ENCODE measurements at places on chromosomes 4 and X. TPM values are rescaled to one million over a fixed set of nuclear protein-coding genes. Genes with fewer than 3 reads are reported as not detected.

DNA sequence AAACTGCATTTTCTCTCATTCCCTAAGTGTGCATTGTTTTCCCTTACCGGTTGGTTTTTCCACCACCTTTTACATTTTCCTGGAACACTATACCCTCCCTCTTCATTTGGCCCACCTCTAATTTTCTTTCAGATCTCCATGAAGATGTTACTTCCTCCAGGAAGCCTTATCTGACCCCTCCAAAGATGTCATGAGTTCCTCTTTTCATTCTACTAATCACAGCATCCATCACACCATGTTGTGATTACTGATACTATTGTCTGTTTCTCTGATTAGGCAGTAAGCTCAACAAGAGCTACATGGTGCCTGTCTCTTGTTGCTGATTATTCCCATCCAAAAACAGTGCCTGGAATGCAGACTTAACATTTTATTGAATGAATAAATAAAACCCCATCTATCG, 2.9 kb upstream of the AFP start:
- no peaks in the 10 kb centered on the region for H3K27me3 ChIP-seq
- H3K4me3 ChIP-seq, result no peak overlapping the region
- no peaks in the 10 kb centered on the region for H3K36me3 ChIP-seq
- no peaks in the 10 kb centered on the region for H3K4me1 ChIP-seq

PRDM5 gene
- total RNA-seq, result 0.85 TPM

- H3K27ac ChIP-seq, result no peak overlapping the region
- peak; percentile 46 for DNase-seq
- H3K4me1 ChIP-seq, result peaks cover 7% of the 10 kb centered on the region
- H3K27me3 ChIP-seq, result no peaks in the 10 kb centered on the region
These were observed 373.4 kb downstream of the PDGFC start for GRCh38 chr4:156598138-156598681.

DNA sequence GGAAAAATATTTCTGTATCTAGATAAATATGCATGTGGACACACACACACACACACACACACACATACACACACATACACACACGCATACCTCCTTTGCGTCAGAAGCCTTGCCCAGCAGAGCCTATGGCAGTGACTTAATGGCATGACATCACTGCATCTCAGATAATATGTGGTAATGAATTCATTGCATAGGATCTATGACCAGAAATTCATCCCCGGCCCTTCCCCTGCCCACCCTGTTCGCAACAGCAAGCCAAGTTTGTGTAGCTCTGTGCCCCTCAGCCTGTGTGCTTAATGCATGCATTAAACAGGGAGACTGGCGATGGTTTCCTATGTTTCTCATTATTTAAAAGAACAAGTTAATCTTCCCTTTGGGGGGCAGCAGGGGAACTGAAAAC, 120.7 kb downstream of the NKX6-1 start:
- H3K27ac ChIP-seq, result no peak overlapping the region
- no peak for DNase-seq
- no peak overlapping the region for H3K4me3 ChIP-seq
- H3K36me3 ChIP-seq, result no peaks in the 10 kb centered on the region
- no peaks in the 10 kb centered on the region for H3K27me3 ChIP-seq

DNA sequence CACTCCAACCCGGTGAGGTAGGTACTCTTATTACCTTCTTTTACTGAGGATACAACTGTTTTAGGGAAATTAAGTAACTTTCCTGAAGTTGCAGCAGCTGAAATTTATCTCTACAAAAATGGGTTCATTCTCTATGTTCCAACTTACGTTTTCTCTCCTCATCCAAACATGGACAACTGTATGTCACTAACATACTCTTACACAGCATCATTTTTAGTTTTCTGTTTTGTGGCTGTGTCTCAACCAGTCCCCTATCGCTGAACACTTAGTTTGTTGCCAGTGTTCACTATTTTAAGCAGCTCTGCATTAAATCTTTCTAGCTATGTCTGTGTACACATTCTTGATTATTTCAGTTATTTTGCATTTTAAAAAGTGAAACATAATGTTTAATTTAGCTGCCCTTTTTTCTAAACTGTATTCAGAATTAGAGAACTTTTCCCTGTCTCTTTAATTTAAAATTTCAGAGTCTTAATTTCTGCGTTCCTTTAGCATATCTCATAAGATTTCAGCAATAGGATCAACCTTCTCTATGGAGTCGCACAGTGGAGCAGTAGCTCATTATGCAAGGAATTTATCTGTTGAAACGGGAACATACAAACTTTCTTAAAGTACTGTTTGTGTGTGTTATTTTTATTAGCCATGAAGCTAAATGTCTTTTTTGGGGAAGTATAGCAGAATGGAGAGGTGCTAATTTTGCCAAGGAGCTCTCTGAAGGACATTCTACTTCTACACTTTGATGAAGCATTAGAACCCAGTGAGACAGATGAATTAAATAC, 3.8 kb downstream of the SGMS2 start:
- no peak overlapping the region for H3K27ac ChIP-seq
- H3K27me3 ChIP-seq, result no peaks in the 10 kb centered on the region
- no peaks in the 10 kb centered on the region for H3K36me3 ChIP-seq
- H3K4me3 ChIP-seq, result no peak overlapping the region

- no peaks in the 10 kb centered on the region for H3K27me3 ChIP-seq
- peaks cover 10% of the 10 kb centered on the region for H3K4me1 ChIP-seq
- DNase-seq, result no peak
- H3K4me3 ChIP-seq, result no peak overlapping the region
- H3K36me3 ChIP-seq, result 0 out of 2 replicates have a peak, but pooled peaks cover under 1% of the 10 kb centered on the region
These were observed 111.1 kb downstream of the SH3RF1 start for GRCh38 chr4:169159624-169160171.

GRCh38 chrX:107117993-107118321, 665 bp downstream of the RBM41 start:
- no peak overlapping the region for H3K27ac ChIP-seq
- H3K4me1 ChIP-seq, result peaks cover 18% of the 10 kb centered on the region
- DNase-seq, result no peak
- H3K27me3 ChIP-seq, result no peaks in the 10 kb centered on the region
- peak overlapping the region; percentile 84 for H3K4me3 ChIP-seq

DNA sequence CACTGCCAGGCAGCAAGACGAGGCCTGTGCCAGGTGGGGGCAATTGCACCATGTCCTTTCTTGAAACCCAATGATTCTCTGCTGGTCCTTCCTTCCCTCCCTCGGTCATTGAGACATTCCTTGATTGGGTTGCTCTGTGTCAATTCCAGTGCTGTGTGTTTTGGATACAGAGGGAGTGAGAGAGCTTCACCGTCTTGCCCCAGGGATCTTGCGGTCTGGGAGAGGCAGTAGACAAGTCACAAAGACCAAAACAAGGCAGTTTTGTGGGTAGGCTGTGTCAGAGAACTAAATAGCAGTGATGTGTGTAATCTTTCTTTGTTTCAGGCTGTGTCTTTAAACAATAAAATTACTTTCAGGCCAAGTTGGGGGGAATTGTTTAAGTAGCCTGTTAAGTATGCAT, 38.8 kb upstream of the TADA2B start:
- no peaks in the 10 kb centered on the region for H3K27me3 ChIP-seq
- H3K4me3 ChIP-seq, result no peak overlapping the region
- no peak for DNase-seq
- 0 out of 2 replicates have a peak, but pooled peaks cover 4% of the 10 kb centered on the region for H3K36me3 ChIP-seq
- peaks cover 9% of the 10 kb centered on the region for H3K4me1 ChIP-seq

DNA sequence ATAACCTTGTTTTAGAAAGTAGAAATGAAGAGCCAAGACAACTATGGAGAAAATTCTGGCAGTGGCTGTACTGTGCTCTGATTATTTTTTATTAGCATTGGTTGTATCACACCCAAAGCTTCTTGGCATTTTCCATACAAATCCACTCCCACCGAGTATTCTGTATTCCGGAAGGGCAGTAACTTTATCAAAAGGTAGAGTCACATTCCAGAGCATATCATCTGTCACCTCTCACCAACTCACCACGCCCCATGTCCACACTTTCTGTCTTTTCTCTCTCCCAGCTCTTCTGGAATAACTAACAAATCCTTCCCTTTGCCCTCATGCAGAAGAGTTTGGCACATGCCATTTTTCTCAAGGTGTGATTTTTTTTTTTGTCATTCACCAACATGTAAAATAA, 52.7 kb downstream of the CORIN start:
- no peak overlapping the region for H3K27ac ChIP-seq
- H3K36me3 ChIP-seq, result no peaks in the 10 kb centered on the region
- H3K4me3 ChIP-seq, result no peak overlapping the region
- DNase-seq, result no peak
- no peaks in the 10 kb centered on the region for H3K27me3 ChIP-seq
- H3K4me1 ChIP-seq, result no peaks in the 10 kb centered on the region

DNA sequence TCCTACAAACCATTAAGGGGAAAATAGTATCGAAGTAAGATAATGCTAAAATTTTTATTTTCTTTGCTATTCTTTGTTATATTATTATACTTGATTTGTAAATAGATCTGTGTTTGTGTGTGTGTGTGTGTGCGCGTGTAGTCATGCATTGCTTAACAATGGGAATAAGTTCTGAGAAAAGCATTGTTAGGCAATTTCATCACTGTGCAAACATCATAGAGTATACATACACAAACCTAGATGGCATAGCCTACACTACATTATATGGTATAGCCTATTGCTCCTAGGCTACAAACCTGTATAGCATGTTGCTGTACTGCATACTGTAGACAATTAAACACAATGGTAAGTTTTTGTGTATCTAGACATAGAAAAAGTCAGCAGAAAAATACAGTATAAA, 17.1 kb downstream of the MTTP start:
- H3K4me3 ChIP-seq, result no peak overlapping the region
- H3K36me3 ChIP-seq, result no peaks in the 10 kb centered on the region
- no peaks in the 10 kb centered on the region for H3K27me3 ChIP-seq
- no peak overlapping the region for H3K27ac ChIP-seq
- H3K4me1 ChIP-seq, result peaks cover 13% of the 10 kb centered on the region

- no peak for DNase-seq
- H3K27ac ChIP-seq, result no peak overlapping the region
- no peaks in the 10 kb centered on the region for H3K27me3 ChIP-seq
- no peaks in the 10 kb centered on the region for H3K4me1 ChIP-seq
- H3K4me3 ChIP-seq, result no peak overlapping the region
- H3K36me3 ChIP-seq, result no peaks in the 10 kb centered on the region
These were observed 28.5 kb downstream of the EDNRA start for GRCh38 chr4:147509386-147509785.

DNA sequence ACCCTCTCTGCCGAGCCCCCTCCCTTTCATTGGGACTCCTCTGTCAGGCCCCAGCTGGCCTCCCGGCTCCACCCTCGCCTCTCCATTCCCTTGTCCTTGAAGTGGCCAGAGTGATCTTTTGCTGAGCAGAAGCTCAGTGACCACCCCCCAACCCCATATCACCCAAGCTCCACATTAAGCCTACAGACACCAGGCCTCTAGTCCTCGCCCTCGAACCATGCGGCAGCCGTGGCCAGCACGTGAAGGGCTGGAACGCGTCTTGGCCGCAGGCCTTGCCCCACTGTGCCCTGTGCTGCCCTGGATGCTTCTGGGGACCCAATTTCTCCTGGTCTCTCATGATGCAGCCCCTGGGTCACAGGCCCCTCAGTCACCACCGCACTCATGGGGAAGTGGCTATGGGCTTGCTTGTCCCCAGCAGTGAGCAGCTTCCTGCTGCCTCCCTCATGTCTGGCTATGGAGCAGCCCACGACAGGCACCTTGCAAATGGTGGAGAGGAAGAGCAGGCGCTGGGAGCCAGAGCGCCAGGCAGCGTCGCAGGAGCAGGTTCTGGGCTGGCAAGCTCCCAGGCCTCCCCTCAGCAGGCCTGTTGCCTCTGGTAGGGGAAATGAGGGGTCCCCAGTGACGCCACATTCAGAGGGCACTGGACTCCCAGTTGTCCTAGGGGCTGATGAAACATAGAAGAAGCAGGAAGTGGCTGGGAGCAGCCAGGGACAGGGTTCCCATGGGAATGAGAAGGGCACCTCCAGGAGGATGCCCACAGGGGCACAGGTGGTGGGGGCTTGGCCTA, 757 bp upstream of the SRPK3 start:
- H3K27ac ChIP-seq, result no peak overlapping the region
- H3K4me3 ChIP-seq, result no peak overlapping the region
- no peaks in the 10 kb centered on the region for H3K27me3 ChIP-seq
- H3K4me1 ChIP-seq, result no peaks in the 10 kb centered on the region
- no peaks in the 10 kb centered on the region for H3K36me3 ChIP-seq
- DNase-seq, result no peak

DNA sequence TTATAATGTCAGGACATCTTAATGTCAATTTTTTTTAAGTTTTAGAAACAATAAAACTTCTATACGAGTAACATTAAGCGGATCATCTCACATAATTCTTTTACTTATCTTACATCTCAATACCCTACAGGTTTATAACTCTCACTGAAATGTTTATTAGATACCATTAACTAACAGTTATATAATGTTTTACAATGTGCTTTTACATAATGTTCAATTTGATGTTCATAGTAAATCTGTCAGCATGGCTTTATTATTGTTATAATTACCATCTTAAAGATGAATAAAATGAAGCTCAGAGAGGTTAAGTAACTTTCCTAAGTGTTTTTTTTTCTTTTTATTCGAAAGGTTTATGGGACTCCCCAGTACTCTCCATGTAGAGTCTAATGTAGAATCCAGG, 33.9 kb upstream of the WDFY3 start:
- no peaks in the 10 kb centered on the region for H3K36me3 ChIP-seq
- no peak overlapping the region for H3K4me3 ChIP-seq

CFP gene
- 0.53 TPM for total RNA-seq

GRCh38 chr4:172874944-172875343, 293.7 kb upstream of the GALNT7 start:
- H3K36me3 ChIP-seq, result no peaks in the 10 kb centered on the region
- no peaks in the 10 kb centered on the region for H3K4me1 ChIP-seq
- no peak overlapping the region for H3K27ac ChIP-seq
- H3K4me3 ChIP-seq, result no peak overlapping the region
- DNase-seq, result no peak
- H3K27me3 ChIP-seq, result no peaks in the 10 kb centered on the region

DNA sequence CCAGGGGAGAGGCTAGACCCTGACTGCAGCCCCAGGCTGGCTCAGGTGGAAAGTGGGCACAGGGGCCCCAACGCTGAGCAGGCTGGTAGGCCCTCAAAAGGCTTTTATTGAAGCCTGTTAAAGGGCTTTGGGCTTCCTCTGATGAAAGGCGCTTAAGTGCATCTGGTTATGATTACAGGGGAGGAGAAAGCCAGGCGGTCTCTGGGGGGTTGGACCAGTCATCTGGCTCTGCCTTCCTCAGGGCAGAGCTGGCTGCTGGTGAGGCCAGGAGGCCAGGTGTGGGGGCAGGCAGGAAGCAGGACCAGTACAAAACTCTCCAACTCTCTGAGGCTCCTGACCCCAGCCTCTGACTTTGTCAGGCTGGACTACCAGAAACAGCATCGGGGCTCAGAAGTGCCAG, 68.8 kb upstream of the BCOR start:
- no peaks in the 10 kb centered on the region for H3K36me3 ChIP-seq
- H3K4me1 ChIP-seq, result no peaks in the 10 kb centered on the region
- no peaks in the 10 kb centered on the region for H3K27me3 ChIP-seq
- no peak overlapping the region for H3K4me3 ChIP-seq
- no peak overlapping the region for H3K27ac ChIP-seq
- DNase-seq, result no peak

KLF8 gene
- total RNA-seq, result 93.2 TPM

ZXDA gene
- total RNA-seq, result 2.4 TPM

RTL3 gene
- total RNA-seq, result not detected

DNA sequence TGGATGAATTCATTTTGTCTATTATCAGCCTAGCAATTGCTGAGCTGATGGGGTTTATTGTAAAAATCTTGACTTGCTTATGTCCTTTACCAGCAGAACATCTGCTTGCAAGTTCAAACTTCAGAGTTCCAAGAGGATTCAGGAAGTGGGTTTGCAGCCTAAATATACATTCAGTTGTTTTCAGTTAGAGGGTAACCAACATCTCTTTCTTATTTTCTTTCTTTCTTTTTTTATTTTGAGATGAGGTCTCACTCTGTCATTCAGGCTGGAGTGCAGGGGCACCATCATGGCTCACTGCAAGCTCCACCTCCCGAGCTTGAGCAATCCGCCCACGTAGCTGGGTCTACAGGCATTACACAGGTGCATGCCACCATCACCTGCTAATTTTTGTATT, 31.4 kb upstream of the FHL1 start:
- H3K27me3 ChIP-seq, result no peaks in the 10 kb centered on the region
- H3K4me3 ChIP-seq, result no peak overlapping the region
- no peaks in the 10 kb centered on the region for H3K4me1 ChIP-seq
- H3K36me3 ChIP-seq, result no peaks in the 10 kb centered on the region

MID2 gene
- total RNA-seq, result 1.1 TPM
